ENCODE measurements at places on chromosomes 6 and 20. TPM values are rescaled to one million over a fixed set of nuclear protein-coding genes. Genes with fewer than 3 reads are reported as not detected.

GRCh38 chr20:55540486-55540885, 464.8 kb downstream of the CBLN4 start:
- no peak for DNase-seq

- DNase-seq = no peak
Observed at GRCh38 chr6:121398127-121398526, 37.3 kb upstream of the GJA1 start.

- no peak for DNase-seq
Observed at GRCh38 chr6:112221561-112221960, 32.8 kb downstream of the LAMA4 start.

- DNase-seq = no peak
Observed at GRCh38 chr6:161080263-161080970, 88.8 kb downstream of the MAP3K4 start.

DNA sequence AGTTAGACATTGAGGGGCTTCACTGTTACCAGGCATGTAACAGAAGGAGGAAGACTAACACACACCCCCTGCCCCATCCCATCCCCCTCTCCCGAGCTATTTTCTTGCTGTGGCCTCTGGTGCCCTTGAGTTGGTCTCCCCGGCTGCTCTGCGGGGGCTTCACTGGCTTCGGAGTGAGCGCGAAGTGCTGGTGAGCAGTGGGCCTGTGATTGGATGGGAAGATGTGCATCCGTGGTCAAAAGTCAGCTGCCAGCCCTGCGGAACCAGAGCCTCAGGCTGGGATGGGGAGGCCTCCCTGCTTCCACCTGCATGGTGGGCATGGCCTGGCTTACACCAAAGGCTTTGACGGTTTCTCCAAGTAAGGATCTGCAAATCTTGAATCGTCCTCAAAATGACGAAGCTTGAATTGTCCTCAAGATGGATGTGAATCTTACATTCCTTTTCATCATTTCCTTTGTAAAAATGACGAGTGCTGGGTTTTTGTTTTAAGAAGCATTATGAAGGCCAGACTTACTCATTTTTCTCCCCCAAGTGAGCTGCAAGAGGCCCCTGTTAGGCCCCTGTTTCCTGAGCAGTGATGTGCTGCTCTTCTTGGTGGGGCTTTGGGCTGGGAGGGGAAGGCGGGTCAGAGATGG, 23.7 kb downstream of the SPATA2 start:
- peak; percentile 45 for DNase-seq

DNA sequence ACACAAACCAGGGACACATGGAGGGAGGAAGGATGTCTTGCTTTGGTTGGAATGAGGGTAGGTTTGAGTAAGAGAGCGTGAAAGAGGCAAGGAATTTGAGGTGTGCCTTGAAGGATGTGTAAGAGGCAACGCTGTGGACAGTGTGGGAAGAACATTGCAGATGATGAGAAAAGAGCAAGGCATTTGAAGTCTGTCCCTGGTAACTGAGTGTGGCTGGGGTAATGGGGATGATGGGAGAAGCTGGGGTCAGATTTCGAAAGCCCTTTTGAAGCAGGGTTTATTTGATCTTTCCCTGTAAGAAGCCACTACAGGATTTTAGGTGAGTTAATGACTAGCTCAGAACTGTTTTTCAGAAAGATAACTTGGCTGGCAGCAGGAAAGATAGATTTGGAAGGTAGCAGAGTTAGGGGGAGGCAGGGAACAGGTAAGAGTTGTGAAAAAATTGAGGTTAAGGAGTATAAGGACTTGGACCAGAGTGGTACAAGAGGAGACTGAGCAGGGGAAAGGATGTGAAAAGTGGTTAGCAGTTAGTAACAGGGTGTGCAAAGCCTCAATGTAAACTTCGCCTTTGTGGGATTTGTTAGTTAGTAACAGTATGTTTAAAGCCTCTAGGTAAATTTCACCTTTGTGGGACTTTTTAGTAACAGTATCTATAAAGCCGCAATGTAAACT, 17.7 kb downstream of the UTRN start:
- no peak for DNase-seq

DNA sequence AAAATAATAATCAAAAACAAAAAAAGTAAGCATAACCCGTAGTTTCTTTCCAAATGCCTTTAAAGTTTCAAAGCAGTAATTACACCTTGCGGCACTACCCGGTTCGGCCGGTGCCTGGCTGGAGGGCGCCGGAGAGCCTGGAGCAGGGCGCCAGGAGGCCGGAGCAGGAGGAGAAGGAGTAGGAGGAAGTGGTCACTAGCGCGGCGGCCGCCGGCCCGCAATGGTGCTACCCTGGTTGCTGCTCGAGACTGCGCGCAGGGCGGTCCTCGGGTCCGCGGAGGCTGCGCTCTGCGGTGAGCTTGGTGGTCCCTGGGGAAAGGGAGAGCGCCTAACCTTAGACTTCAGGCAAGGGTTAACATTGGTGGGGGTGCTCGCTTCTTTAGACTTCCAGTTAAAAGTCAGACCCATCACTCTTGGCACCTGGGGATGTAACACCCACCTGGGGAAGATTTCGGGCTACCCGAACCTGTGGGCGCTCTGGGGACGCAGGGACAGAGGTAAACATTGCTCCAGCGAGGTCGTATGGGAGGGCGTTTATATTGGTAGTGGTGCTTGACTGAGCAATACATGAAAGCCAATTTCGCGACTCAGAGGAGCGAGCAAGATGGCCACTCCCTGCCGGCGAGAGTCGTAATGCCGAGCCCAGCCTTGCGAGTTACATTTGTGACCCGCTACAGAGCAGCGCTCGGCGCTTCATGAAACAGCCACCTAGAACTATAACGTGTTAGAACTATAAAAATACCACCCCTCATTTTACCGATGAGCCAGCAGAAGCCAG, 5.8 kb upstream of the USP45 start:
- DNase-seq = peak; percentile 95

GRCh38 chr6:45727228-45727627, 288.4 kb downstream of the CLIC5 start:
- no peak for DNase-seq

- DNase-seq = no peak
Observed at GRCh38 chr6:118485601-118486550, 62.2 kb upstream of the PLN start.

DNA sequence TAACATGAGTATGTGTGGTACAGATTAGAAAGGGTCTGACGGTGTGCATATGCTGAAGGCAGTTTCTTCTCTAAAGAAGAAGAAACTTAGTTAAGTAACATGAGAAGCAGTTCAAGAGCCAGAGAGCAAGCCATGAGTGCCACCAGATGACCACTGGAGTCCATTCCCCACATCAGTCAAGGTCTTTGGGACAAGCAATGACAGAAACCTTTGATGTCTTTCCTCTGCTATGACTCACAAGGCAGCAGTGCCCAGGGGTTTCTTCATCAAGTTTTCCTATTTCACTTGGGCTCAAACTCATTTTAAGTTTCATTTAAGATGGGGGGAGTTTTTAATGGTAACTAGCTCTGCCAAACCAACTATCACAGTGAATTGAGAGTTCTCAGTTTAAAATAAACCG, 303.8 kb upstream of the TBX18 start:
- DNase-seq = no peak

- DNase-seq = no peak
Observed at GRCh38 chr6:158757753-158758090, 61.4 kb downstream of the EZR start.

DNA sequence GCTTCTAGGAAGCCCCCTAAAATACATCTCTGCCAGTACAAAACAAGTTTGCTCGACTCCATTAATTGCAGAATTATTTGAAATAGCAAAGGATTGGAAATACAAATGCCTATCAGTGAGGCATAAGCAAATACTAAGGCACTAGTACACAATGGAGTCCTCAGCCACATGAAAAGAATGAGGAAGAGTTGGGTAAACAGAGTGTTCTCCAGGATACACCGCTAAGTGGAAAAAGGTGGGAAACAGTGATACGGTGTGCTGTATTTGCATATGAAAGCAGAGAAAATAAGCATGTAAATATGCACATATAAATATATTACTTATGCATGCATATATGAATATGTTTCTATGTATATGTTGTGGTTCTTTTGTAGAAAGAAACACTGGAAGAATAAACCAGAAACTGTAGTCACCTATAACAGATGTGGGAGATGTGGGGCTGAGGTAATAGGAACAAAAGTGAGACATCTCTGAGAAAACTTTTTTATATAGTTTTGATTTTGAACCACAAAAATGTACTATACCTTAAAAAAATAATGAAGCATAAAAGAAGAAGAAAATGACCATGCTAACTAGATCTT, 143.4 kb upstream of the MYLIP start:
- no peak for DNase-seq

DNA sequence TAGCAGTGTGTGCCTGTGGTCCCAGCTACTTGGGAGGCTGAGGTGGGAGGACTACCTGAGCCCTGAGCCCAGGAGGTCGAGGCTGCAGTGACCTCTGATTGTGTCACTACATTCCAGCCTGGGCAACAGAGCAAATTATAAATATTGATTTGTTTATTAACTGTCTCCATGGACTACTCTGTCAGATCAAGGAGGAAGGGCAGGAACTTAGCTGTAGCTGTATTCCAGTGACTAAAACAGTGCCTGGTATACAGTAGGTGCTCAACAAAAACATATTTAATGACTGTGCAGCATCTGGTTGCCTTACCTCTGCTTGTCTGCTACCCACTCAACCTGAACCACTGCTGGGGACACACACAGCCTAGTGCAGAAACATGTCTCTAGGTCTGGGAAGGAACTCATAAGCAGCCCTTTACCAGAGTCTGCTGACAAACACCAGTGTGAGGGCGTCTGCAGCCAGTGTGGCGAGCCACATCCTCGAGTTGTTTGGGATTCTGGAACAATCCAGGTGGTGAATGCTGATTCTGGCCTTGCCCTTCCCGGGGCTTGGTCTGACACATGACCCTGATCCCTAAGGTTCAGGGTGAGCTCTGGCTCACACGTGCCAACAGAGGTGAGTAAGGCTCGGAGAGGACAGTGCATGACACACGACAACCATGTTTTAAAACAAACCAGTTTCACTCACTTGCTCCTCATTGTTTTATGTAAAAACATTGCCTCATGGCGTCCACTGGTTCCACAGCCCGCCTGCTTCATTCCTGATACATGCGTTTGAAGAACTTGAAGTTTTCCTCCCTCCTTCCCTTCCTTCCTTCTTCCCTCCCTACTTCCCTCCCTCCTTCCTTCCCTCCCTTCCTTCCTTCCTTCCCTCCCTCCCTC, 117.9 kb upstream of the ZNF217 start:
- no peak for DNase-seq

GRCh38 chr20:63031251-63032014, 24.7 kb upstream of the BHLHE23 start:
- DNase-seq = no peak

GRCh38 chr20:61161726-61162390, 90.2 kb upstream of the CDH4 start:
- DNase-seq = no peak

DNA sequence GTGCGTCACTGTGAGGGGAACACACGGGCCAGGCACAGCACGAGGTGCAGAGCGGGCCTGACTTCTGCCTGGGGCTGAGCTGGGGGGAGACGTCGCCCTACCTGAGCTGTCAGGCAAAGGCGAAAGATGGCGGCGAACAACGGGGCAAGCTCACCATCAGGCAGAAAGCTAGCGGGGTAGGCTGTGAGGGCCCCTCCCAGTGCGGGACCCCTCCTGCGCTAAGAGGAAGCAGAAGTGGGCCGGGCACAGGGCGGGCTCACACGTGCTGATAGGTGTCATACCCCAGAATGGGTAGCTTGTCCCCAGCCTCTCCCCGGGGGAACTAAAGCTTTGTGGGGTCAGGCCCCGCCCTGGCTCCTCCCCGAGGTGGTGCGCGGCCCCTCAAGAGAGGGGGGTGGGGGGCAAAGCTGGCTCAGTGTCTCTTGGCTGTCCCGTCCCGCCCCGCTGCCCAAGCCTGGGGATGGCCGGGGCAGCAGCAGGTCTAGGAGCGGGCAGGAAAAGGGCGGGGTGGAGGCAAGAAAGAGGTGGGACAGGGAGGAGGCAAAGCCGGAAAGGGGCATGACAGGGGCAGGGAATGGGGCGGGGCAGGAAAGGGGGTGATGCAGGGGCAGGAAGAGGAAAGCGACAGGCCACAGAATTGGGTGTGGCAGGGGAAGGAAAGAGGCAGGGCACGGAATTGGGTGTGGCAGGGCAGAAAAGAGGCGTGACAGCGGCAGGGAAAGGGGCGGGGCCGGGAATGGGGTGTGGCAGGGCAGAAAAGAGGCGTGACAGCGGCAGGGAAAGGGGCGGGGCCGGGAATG, 14.7 kb downstream of the UCKL1 start:
- peak; percentile 90 for DNase-seq

DNA sequence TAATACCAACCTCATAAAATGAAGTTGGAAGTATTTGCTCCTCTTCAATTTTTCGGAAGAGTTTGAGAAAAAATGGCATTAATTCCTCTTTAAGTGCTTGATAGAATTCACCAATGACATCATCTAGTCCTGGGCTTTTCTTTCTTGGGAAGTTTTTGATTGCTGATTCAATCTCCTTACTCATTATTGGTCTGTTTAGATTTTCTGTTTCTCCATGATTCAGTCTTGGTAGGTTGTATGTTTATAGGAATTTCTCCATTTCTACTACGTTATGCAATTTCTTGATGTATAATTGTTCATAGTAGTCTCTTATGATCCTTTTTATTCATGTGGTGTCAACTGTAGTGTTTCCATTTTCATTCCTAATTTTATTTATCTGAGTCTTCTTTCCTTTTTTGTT, 176.9 kb upstream of the PRND start:
- DNase-seq = no peak

DNA sequence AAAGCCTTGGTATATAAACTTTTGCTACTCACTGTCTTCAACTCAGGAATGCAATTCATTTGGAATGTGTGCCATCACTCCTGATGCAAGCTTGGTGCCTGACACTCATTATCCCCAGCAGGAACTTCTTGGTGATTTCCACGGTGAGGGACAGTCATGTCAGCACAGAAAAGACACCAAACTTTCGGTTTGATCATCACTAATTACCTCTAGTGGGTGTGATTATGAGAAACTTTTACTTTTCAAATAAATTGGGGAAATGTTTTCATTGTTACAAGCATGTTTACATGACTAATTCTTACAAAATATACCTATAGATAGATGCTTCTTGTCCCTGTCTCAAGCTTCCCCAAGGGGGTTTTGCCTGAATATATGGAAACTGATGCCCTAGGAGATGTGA, 40.9 kb downstream of the RPP40 start:
- DNase-seq = no peak

GRCh38 chr6:154815938-154816820, 83.0 kb downstream of the SCAF8 start:
- no peak for DNase-seq

DNA sequence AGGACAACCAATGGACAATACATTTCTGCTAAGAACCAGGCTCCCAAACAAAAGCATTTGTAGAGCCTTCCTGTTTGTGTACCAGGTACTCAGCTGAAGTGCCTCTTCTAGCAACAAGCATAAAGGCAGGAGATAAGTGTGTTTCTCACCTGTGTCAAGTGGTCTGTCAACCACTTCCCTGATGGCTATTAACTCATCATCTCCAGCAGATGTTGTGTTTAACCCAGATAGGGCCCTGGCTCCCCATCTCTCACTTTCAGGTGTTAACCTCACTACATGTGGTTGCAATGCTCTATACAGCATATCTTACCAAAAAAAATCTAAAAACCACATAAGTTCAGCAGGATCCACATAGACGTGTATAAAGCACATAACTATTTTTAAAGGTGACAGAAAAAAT, 9.6 kb upstream of the IL17A start:
- no peak for DNase-seq

Gene TMEM217
- total RNA-seq = 0.30 TPM

Gene PTPRA
- total RNA-seq = 26.5 TPM

Gene NEURL2
- 5.0 TPM for total RNA-seq

Gene SH3BGRL2
- 7.9 TPM for total RNA-seq

Gene NFS1
- total RNA-seq = 54.3 TPM

Gene TGM2
- 581 TPM for total RNA-seq

Gene BEND6
- 0.30 TPM for total RNA-seq

Gene DZANK1
- total RNA-seq = 1.1 TPM

Gene EYS
- total RNA-seq = not detected

Gene C20orf141
- not detected for total RNA-seq

Data from Right ventricle myocardium inferior (tissue), 1 donor.